ENCODE measurements at places on chromosomes 11 and 22.

- no peak for DNase-seq
These were observed 50.2 kb downstream of the DDI1 start for GRCh38 chr11:104086621-104087020.

DNA sequence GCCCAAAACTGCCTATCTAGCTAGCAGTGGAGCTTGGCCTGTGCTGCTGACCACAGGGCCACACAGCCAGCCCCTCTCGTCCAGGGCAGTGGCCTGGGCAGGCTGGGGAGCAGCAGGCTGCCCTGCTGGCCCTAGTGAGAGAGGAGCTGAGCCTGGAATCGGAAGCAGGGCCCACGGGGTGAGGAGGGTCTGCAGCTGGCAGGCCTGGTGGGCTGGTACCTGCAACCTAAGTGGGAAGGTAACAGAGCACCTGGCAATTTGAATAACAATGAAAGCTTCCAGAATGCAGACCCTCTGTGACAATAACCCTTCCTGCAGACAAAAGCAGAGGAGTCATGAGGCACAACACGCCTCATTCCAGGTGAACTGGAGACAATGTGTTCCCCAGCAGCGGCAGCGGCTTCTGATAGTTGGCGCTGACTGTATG is 31.8 kb upstream of the RFPL3 start:
- DNase-seq, result no peak

DNA sequence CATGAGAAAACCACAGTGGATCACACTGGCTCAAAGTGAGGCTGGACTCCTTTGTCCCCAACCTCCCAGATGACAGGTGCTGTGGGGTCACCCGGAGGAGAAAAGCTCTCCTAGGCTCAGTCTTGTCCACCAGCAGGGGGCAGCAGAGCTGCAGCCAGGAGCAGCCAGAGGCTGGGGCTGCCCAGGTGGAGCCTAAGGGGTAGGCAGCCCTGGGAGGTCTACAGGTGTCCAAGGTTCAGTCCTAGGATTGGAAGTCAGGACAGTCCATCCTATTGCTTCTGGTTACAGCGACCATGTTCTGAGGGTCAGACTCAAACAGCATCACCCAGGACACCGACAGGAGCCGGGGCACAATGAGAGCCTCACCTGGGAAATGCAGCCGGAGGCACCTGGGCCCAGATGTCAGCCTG is 77.6 kb upstream of the IGLL5 start:
- no peak for DNase-seq

GRCh38 chr11:1918436-1919315 is 827 bp upstream of the TNNT3 start:
- no peak for DNase-seq

DNA sequence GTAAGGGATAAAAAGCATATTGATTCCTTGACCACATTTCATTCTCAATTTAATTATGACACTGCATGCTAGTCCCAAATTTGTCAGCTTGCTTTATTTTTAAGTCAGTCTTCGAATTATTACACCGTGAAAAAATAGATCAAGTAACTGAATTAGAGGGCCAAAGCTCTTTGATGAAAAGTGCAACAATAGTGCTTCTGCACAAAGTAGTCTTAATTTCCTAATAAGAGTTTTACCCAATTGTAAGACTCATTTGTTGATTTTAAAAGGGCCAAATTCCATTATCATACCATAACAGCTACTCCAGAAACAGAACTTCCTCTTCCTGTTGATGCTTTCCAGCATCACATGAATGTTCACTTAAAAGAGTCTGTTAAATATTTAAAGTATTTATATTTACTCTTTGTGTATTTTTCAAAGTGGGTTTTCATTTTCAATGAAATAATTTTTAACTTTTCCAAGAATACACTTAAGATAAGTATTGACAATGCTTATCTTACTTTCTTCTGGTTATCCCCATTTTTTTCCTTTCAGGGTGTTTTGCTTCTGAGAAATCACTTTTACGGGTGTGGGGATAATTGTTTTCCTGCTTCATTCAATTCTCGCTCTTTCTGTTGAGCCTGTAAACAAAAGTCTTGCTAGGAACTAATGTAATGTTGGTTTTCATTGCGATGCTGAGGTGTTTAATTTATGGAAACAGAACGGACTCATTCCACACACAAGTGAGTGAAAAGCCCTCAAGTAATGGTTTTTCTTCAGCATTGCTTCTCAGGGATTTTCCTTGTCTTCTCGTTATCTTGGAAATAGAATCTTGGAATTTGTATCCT is 2.1 kb downstream of the ARHGEF12 start:
- no peak for DNase-seq

GRCh38 chr11:133072378-133072777 is 459.9 kb downstream of the OPCML start:
- DNase-seq, result no peak

- DNase-seq, result no peak
These were observed 77.6 kb downstream of the PLEKHA7 start for GRCh38 chr11:16936643-16937042.

GRCh38 chr11:2214527-2215229 is 43.1 kb upstream of the TH start:
- DNase-seq, result no peak

Measured in GM19239 (cell line).